ENCODE measurements at places on chromosomes 16 and 17. TPM values are rescaled to one million over a fixed set of nuclear protein-coding genes. Genes with fewer than 3 reads are reported as not detected.

- DNase-seq, result no peak
Measured at GRCh38 chr17:69907132-69907847, 167.7 kb upstream of the KCNJ16 start.

The TMEM114 gene
- not detected for total RNA-seq

The NECAB2 gene
- total RNA-seq, result not detected

The ATP2A1 gene
- 0.21 TPM for total RNA-seq

The CNOT1 gene
- total RNA-seq, result 157 TPM

The CCDC154 gene
- total RNA-seq, result 0.07 TPM

Data from foreskin keratinocyte (primary cell).